ENCODE measurements at places on chromosomes 2 and 18.

- DNase-seq: no peak
These were observed 606.0 kb downstream of the ADCYAP1 start for GRCh38 chr18:1510542-1511179.

DNA sequence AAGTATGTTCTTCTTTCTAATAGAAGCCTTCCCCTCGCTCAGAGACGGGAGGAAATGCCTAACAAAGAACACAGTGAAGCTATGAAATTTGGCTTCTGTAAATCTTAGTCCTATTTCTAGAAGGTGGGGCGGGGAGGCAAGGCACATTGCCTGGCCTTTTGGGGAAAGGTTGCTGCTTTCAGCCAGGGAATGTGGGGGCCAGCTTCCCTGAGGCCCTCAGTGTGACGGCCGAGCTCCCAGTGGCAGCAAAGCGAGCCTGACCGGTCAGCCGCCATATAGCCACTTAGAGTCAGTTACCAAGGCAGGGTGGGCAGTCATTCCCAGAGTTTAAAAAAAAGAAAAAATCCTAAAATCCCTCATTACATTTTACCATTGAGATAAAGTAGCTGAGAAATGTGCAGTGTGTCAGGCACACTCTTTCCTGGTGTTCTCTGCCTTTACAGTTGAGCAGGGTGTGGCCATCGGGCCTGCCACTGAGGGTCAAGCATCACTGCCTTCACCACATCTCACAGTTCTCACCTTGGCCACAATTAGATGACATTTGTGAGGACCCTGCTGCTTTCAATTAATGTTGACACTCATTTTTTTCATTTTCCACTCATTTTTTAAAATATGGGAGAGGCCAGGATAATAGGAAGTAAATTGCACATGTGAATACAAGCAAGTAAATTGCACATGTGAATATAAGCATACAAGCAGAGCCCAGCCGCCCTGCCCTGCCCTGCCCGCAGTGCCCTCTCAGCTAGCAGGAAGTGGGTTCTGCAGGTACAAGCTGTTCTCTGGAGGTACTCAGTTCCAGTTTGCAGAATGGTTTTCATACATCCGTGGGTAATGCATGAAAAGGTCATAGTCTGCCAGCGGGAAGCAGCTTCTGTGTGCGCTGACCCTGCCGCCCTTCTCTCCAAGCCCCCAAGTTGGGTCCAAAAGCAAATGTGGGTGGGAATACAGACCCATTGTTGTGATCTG lies 76.9 kb downstream of the WDSUB1 start:
- DNase-seq: no peak

GRCh38 chr18:3857544-3857943 lies 407.6 kb downstream of the TGIF1 start:
- no peak for DNase-seq

DNA sequence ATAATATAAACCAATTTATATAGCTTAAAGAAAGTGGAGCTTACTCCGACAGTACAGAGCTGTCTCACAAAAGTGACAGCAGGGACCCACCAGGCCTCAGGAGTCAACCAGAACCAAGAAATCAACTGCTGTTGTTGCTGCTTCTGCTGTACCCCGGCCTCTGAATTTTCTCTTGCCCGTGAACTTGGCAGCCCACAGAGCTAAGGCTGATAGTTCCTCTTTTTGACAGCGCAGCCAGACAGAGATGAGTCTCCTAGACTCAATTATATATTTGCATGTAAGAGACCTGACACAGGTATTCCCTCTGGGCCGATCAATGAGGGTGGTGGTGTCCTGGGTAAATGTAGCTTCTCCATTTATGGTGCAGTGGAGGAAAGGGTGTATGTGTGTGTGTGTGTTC lies 109.4 kb downstream of the KCTD1 start:
- DNase-seq: no peak

GRCh38 chr2:172169611-172170010 lies 66.9 kb upstream of the DLX2 start:
- no peak for DNase-seq

DNA sequence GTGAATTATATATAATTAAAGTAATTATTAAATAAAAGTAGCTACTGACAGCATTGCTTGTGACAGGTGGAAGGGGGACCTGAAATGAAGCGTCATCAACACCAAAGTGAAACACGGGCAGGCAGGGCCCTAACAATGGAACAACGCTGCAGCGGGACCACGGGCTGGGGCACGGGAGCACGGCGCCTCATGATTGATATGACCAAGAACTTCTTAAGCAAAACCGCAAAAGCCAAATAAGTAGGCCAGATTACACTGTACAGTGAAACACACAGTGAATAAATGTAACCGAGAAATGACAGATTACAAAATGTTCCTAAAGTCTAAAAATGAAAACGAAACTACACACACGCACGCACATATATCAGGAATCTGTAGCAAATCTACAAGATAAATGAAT lies 81.4 kb downstream of the SNTG2 start:
- DNase-seq: no peak

GRCh38 chr2:64319896-64320295 lies 134.1 kb upstream of the LGALSL start:
- DNase-seq: no peak

- no peak for DNase-seq
These were observed 549.4 kb downstream of the NYAP2 start for GRCh38 chr2:225948903-225949302.

GRCh38 chr2:113069676-113070605 lies 2.2 kb downstream of the IL1F10 start:
- no peak for DNase-seq

- DNase-seq: no peak
These were observed 26.6 kb downstream of the PTRHD1 start for GRCh38 chr2:24766609-24767008.

DNA sequence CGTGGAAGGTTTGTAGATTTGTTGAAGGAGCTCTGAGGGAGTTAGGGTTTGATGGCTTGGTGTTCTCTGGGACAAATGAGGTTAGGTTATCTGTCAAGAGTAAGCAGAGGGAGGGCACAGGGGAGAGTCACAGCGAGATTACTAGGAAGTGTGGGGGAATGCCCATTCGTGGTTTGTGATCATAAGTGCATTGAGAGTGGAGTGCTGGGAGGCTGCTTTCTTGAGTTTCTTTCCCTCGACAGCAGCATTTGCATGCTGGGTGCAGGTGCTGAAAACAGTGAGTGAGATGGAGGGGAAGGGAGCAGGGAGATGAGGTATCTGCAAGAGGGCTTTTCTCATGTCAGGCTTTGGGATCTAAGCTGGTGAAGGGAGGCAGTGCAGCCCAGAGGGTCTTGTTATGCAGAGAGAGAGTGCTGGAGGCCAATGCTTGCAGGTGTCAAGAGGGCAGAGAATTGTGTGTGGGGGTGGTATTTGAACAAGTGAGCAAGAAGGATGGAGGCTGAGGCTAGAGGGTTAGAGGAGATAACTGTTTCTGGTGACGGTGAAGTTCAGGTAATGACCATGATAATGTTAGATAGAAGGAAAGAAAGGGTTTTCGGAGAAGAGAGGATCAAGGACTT lies 8.8 kb downstream of the RALB start:
- no peak for DNase-seq

- no peak for DNase-seq
These were observed 297.6 kb upstream of the NRXN1 start for GRCh38 chr2:51329512-51329911.

DNA sequence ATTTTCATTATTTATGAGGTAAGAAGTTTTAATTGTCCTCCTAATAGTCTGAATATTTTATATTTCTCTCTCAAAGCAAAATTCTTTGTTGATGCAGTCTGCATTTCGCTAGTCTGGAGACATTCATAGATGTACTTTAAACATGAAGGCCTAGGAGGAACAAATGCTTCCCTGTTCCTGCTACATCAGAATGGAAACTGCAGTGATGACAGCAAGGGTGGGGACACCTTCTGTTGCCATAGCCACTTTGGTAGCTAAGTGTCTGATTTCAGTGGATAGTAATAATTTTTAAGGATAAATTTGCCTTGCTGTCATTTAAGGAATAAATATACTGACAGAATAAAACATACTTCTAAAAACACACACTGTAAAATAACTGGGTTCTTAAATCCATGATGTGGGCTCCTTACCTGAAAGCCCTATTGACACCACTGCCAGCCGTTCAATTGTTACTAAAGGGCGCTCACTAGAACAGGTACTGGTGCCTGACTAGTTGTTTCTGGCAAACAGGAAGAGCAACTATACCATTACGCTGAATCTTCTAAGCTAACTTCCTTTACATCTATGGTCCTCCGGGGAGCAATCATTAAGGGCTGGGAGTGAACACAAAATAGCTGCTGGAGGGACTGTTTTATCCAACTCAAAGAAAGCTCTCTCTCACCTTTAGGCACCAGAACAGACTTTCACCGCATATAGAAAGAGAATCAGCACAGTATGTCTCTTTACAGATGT lies 88.2 kb downstream of the TMEM131 start:
- DNase-seq: no peak

DNA sequence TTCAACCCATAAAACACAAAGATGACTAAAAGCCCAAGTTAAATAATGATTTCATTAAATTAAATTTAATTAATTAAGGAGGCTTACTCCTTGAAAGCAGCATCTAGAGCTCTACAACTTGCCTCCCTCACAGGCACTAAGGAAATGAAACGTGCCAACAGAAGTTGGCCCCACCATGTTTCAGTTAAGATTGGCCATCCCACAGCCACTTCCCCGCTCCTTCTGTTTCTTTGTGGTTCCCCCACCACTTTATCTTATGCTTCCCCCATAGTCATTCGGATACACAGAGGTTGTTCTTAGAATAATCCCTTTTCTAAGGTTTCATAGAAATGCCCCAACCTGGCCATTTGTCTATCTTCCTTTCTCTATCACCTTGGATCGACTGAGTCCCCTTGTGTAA lies 101.6 kb upstream of the RIOK3 start:
- DNase-seq: no peak

- DNase-seq: no peak
These were observed 196.1 kb downstream of the ANKRD30B start for GRCh38 chr18:14943967-14944636.

GRCh38 chr18:3526421-3527354 lies 76.7 kb downstream of the TGIF1 start:
- DNase-seq: no peak

DNA sequence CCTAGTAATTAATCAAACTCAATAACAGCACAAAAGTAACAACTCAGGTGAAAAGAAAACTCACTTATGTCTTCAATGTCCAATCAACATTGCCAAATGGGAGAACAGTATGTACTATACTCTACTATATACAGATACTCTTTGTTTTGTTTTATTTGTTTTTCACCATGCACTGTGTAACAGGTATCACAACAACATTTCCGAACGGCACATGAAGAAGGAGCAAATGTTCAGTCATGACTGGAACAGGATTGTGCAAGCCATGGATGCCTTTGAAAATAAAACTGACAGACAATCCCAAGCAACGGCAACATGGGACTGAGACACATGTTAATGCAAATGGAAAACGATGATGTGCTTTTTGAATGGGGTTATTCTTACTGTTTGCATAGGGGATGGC lies 334.9 kb upstream of the THUMPD2 start:
- DNase-seq: no peak

DNA sequence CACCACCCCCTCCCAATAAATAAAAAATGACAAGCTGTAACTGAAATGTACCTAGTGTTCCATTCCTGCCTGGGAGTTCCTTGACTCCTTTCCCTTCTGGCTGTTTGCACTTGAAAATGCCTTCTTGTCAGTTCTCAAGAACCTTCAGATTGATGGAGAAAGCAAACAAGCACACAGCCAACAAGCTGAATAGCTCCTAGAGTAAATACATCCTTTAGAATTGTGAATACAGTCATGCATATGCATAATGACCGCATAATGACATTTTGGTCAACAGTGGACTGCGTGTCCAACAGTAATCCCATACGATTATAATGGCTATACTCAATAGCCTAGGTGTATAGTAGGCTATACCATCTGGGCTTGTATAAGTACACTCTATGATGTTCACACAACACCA lies 97.0 kb downstream of the LYPD6 start:
- DNase-seq: no peak

GRCh38 chr2:155643056-155643775 lies 689.3 kb downstream of the NR4A2 start:
- DNase-seq: no peak

DNA sequence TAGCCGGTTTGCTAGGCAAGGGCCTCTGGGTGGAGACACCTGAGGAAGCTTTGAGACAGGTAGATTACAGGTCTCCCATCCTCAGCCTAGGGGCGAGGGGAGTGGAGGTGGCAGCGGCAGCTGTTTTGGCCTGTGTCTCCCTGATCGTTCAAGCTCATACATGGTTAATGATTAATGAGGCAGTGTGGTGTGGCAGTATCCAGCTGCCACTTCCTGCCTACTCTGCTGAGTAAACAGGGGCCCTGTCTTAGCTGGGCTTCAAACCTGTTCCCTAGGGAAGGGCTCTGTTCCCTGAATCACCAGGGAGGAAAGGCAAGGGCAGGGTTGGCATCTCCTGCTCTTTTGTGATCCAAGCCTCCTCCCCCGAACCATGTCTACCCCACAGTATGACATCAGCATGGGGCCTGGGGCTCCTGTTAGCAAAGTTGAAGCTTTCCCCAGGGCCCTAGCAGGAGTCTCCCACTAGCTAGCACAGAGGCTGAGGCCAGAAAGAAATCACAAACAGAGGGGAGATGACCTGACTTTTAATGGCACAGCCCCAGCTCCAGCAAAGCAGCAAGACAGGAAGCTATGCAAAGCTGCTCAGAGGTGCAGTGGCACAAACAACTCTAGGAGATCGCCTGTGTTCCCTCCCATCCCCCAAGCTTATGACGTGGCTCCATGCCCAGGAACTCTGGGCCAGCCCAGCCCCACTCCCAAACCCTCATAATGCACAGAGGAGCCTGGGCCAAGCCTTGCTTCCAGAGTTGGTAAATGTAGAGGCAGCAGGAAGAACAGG lies 3.7 kb upstream of the TUBA4B start:
- no peak for DNase-seq

- no peak for DNase-seq
These were observed 281.6 kb upstream of the CRIM1 start for GRCh38 chr2:36074008-36074407.

DNA sequence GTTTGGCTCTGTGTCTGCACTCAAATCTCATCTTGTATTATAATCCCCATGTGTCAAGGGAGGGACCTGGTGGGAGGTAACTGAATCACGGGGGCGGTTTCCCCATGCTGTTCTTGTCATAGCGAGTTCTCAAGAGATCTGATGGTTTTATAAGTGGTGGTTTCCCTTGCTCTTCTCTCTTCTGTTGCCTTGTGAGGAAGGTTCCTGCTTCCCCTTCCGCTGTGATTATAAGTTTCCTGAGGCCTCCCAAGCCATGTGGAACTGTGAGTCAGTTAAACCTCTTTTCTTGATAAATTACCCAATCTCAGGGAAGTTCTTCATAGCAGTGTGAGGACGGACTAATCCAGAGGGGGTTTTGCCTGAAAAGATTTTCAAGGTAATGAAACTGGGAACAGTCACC lies 245.4 kb downstream of the GALR1 start:
- DNase-seq: no peak

DNA sequence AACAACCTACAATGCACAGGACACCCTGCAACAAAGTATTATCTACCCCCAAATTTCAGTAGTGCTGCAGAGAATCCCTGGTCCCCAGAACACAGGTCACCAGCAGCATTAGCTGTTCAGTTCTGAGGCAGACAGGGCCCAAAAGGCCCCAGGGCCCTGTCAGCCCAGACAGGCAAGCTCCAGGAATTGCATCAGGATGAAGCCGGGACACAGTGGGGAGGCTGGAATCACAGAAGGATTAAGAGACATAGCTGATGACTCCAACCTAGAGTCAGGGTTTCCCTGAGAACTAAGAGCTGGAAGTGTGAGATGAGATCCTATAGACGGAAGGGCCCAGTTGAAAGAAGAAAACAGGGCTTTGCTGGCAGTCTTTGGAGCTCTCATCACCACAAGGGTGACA lies 148.1 kb downstream of the GALNT14 start:
- no peak for DNase-seq
